ENCODE measurements at places on chromosomes 12 and 14.
A peak's percentile ranks its signal among the peaks of the same experiment; 100 is the strongest.

DNA sequence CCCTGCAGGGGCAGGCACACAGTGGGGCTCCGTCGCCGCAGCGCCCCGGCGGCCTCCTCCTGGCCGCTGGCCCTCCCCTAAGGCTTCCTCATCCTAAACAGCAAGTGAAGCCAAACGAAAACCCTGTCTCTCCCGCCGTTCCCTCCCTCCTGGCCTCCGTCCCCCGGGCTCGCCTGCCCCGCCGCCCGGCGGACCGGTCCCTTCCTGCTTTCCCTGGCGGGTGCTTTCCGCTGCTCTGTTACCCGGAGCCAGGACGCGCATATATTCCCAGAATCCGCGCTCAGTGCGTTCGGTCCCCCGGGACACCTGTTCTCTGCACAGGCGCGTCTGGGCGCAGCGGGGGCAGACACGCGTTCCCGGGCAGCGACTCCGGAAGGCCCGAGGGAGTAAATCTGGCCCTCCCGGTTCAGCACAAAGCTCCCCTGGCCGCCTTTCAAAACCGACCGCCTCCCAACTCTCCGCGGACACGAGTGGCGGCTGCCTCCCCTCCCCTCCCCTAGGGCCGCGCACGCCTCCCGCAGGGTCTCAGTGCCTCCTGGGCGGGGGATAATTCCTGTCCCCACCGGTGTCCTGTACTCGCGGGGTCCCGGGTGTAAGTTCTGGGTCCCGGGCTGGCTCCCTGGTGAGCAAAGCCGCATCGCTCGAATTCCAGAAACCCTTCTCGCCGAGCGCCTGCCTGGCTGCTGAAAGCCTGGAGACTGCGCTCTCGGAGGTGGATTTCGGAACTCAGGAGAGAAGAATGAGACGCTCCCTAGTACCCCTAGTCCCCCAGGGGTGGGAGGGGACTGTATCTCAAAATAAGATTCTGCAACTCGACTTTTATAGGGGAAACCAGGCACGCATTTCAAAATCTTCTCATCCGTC, 21.4 kb upstream of the CEP170B start:
- DNase-seq = peak; percentile 72

GRCh38 chr12:57839996-57840395, 6.5 kb downstream of the CTDSP2 start:
- DNase-seq = no peak

DNA sequence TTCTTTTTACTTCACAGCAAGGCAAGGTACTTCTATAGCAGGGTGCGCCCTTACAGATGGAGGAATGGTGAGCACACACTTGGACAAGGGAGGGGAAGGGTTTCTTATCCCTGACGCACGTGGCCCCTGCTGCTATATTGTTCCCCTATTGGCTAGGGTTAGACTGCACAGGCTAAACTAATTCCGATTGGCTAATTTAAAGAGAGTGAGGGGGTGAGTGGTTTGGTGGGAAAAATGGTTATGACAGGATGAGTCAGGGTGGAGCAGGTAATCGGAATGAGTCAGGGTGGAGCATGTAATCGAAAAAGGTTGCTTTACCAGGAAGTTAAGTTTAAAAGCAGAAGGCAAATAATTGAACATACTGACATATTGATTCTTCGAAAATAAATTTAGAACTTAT, 23.7 kb upstream of the RAB21 start:
- no peak for DNase-seq

GRCh38 chr14:94628578-94628977, 16.4 kb downstream of the SERPINA3 start:
- DNase-seq = no peak

DNA sequence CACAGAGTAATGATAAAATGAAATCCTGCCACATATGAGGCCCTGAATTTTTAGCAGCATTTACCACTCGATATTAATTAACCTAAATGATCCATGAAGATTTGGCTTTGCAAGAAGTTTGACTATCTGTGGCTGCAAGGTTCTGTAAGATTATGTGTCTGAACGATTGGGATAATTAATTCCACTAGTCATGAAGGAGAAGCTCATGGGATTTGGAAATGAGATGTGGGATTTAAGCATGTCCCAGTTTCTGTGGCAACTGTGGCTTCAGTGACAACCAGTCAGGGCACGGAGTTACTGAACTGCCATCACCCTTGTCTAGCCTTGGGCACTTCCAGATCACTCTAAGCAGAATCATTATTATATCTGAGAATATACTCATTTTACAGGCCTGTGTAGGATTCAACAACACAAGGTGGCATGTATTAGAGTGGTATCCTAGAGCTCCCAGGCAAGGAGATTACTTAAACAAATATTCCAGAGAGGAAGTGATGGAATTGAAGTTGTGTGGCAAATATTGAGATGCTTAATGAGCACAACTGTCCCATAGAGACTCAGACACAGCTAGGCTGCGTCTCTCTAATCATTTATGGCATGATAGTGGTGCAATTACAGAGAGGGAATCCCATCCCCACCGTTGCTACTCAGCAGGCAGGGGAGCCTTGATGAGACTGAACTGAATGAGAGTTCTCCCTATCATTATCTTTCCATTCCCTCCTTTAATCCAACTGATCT, 205.0 kb upstream of the KRR1 start:
- DNase-seq = peak; percentile 64

- DNase-seq = peak; percentile 77
Measured at GRCh38 chr12:55707841-55708694, at the start of gene ITGA7. Gene ITGA7, minus strand, starts transcription at chr12:55707904. Its CDS starts 222 bp downstream, at chr12:55707682.

DNA sequence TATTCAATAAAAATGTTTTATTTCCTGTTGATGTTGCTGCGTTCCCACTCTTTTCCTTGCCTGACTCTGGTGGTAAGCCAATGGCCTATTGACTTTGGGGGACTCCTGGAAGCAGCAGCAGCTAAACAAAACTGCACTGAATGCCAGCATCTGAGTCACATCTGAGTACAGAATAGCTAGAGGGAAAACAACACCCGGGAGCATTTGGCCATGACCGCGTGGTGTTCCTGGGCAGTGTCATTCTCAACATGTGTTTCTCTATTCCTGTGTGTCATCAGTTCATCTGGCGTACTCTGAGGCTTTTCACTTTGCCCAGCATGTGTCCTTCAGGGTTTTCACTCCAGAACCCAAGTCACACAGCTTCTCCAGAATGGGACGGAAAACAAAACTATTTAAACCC, 238.8 kb downstream of the PAWR start:
- no peak for DNase-seq

DNA sequence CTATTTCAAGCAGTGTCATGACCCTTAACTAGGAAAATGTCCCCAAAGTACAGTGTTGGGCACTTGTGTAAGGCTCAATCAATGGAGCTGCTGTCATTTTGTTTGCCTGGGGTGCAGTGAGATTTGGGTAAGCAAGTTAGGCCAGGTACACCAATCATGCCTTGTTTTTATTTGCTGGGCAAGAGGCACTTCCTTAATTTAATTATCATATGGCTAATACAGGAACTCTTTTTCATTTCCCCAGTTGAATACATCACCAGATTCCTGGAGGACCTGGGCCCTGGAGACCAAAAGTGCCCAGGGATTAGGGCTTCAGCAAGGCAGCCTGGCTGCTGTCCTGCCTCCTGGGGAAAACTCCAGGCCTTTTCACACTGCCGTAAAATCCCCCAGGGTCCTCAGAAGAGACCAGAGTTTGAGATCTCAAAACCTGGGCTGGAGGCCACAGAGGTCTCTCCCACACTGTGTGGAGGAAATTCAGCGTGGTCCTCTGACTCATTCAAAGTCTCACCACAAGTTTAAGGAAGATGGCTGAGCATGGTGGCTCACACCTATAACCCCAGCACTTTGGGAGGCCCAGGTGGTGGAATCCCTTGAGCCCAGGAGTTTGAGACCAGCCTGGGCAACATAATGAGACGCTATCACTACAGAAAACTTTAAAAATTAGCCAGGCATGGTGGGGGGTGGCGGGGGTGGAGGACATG, 28.4 kb upstream of the FOXN3 start:
- no peak for DNase-seq

DNA sequence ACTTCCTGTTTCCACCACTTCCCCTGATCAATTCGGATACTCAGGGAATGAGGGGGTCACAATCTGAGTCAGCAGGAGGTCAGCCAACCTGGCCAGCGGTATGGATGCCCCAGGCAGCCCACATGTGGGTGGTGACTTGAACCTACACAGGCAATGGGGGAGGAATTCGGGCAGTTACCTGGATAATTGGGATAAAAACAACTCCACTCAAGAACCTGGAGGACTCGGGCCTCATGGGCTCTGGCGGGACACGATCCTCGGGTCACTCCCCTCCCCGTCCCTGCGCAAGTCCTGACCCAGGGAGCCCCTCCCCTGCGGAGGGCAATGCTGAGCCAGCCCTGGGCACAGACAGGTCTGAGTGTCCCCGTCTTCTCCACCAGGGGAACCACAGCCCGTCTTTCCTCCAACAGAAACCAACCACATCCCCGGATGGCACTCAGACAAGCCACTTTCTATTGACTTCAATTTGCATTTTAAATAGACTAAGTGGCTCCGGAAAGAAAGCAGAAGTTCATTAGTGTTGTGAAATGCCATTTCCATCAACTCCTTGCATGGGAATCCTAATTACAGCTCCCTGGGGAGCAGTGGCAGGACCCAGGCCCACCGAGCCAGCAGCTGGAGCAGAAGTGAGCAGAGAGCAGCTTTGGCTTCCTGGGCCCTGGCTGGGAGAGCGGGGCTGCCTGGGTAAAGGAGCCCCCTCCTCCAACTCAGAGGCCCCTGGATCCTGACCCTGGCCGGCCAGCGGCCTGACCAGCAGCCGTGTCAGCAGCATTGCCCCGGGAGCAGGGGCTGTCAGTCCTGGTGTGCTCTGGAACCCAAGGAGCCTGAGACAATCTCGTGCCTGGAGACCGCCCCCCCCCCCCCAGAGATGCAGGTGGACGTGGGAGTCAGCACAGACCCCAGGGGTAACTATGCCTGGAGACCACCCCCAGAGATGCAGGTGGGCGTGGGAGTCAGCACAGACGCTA, 374.1 kb downstream of the ADGRD1 start:
- no peak for DNase-seq

DNA sequence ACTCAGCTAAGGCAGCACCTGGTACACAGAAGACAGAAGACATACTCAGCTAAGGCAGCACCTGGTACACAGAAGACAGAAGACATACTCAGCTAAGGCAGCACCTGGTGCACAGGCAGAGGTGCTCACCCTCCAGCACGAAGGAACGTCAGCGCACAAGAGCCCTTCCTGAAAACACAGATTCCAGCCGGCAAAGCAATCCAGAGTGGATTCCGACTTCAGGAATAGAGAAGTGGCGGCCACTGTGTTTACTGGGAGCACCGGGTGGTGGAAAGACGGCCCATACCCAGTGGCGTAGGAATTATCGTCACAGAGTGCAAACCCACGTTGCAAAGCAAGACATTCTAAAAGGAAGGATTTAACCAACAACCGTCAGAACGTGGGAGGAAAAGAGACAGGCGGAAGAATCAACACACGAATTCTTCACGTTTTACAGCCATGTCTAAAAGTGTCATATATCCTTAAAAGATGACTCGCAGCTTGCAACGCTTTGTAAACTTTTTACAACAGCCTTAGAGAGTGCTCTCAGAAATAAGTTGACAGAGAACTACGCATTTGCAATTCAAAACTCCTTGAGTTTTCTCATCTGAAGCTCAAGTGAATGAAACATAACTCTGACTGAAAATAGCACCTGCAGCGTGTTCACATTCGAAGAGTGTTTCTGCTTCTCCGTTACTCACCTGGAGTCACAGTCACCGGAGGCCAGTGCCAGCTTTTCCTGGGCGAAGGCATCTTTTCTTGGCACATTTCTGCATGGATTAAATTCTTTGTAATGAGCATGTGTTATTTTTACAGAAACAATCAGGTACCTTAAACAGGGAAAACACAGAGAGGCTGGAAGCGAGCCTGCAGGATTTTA, 55.8 kb upstream of the GALNT9 start:
- no peak for DNase-seq

GRCh38 chr12:69278814-69279782, 39.7 kb downstream of the CPSF6 start:
- no peak for DNase-seq

- no peak for DNase-seq
Measured at GRCh38 chr12:44526655-44527182, 349.4 kb downstream of the NELL2 start.

DNA sequence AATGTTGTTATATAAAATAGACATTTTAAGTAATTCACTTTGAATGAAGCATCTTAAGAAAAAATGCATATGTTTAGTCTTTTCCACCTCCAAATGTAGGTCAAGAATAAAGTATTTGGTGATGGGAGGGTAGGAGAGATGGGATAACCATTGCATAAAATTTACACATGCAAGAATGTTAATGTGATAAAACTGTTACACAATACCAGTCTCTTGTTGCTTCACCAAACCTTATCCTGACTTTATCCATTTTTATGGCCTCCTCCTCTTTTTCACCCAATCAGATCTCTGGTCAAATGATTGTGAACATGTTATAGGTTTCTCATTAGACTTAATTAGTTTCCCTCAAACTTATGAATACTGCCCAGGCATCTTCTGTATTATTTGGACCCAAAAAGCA, 994.5 kb upstream of the FLRT2 start:
- DNase-seq = no peak

DNA sequence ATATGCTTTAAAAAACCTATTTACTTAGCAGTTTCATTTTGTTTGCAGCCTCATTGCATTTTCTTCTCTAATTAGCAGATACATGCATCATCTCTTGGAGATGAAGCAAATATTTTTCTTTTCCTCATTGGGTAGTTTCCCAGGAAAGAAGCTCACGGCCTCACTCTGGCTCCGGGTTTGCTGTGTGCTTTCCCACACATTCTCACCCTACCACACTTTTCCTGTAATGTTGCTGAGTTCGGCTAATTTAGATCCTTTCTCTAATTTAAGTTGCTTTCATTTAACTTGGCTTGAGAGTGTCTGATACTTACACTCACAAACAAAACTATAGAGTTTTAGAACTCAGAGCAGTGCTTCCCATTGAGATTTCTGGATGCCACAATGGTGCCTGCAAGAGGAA, 928.2 kb downstream of the NRXN3 start:
- no peak for DNase-seq

DNA sequence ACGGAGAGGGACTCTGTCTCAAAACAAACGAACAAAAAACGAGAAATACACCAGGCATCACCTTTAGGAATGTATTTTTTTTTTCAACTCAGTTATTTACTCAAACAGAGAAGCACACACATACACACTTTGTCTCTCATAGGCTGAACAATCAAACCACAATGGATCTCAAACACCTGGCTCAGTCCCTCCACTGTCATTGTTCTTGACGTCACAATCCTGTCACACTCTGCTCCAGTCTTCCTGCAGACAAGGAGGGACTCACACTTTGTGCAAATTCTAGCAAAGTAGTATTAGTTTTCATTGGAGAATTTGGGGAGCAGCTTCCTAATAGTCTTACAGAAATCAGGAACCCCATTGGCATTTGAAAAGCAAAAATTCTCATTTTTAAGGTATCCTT, 727.8 kb downstream of the BCL11B start:
- no peak for DNase-seq

- DNase-seq = no peak
Measured at GRCh38 chr14:72597252-72598233, 296.4 kb downstream of the DPF3 start.

DNA sequence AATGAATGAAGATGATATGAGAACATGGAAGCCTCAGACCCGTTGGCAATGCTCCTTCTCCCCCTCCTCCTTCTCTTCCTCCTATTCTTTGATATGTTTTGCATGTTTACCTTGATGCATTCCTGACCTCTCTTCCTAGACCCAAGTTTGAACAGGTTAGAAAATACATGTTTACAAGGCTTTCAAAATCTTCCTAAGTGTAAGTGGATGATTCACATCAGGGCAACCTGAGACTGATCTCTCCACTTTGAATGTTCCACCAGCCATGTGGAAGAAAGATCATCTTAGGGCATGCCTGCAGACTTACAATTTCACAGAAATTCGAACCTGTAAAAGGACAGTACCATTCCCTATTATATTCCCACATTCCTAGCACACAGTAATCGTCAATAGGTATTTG, 18.0 kb upstream of the LDHB start:
- DNase-seq = no peak

- DNase-seq = no peak
Measured at GRCh38 chr12:78096909-78097597, 266.4 kb downstream of the NAV3 start.
